ENCODE measurements at places on chromosomes 1 and 21.
A peak's percentile ranks its signal among the peaks of the same experiment; 100 is the strongest.

DNA sequence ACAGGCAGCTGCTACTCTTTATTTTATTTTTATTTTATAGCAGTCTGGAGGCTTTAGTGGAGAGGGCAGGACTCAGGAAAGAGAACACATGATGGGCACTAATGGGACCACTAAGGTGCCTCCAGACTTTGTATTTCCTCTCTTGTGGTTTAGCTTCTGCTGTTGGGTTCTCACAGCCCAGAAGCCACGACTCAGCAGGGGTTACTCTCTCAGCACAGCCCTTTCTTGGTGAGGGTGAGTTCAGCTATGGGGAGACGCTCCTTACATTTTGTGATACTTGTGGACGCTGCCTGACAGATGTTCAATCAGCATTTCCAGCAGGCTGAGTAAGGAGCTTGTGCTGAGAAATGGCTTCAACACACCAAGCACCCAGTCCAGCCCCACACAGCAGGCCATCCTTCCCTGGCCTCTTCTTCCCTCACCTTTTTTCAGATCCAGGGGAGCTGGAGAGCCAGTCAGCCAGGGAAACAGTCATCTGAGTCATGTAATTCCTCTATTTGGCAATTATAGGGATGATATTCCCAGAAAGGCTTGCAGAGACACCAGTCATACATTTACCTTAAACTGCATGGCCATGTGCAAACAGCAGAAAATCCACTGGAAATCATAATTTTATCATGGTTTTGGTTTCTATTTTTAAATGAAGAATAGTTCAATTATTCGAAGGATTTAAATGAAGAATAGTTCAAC is 53.2 kb upstream of the RAB3GAP2 start:
- DNase-seq, result no peak

DNA sequence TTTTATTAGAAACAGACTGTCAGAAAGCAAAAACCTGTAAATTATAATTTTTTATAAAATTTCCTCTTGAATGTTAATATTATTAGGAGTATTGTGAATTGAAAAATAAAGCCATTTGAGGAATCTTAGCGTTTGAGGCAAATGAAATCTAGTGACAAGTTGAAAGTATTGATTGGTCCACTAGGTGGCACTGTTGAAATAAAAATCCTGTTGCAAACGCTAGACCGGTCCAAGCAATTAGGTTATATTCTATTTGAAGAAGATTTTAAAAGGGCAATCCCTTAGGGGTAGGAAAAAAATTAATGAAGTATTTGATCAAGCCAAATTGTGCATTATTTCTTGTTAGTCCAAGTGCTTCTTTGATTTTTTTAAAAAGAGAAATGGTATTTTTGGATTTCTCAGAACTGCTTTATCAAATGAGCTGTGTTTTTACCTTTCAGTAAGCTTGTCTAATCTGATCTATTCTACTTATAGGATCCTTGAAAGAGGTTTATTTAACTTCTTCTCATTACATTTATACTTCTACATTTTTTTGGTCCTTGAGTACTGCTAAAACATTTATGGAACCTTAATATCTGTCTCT is 57.7 kb downstream of the ATG4C start:
- peak; percentile 58 for DNase-seq

- no peak for DNase-seq
These were observed 88.8 kb upstream of the IPO9 start for GRCh38 chr1:201740086-201740541.

DNA sequence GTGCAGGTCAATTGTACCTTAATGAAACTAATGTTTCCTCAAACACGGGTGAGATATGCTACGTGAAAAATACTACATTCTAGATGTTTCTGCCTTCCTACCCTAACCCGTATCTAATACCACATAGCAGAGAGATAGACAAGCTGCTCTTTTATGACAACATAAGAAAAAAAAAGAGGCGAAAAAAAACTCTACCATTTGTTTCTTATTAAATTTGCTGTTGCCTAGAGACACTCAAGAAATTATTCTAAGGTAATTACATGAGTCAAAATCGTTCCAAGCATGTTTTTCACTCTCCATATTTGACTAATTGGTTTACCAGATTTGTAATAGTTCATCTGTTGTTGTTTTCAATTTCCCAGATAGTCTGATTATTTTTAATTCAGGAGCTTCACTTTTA is 27.4 kb downstream of the PALMD start:
- DNase-seq, result no peak

DNA sequence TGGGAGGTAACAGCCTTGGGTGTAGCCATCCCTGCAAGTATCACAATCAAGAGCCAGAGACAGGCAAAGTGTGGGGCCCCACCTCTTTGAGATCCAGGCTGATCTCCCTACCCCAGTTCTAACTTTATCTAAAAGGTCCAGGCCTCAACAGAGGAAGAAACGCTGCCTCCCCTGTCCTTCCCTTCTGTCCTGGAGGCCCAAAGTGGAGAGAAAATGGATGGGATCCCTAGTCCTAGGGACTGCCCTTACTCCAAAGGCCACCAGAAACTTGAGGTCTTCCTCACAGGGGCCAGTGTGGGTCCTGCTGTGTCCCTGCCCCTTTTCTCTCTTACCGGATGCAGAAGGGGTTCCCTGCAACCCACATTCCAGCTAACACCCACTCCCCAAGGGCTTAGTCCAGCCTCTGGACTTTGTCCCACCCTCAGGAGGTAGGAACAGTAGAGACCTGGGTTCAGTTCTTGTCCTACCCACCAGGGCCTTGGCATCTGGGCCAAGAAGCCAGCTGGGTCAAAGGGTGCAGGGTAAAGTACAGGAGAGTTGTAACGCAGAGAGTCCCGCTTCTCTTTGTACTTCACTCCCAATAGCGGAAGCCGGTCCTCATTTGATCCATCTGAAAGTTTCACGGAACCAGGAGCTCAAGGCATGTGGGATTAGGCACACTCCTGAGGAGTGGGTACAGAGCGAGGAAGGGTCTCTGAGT is 1.9 kb downstream of the HDGF start:
- no peak for DNase-seq
